ENCODE measurements at places on chromosomes 12 and 14.

- DNase-seq: no peak
These were observed 25.3 kb downstream of the GNS start for GRCh38 chr12:64733857-64734256.

GRCh38 chr14:34062353-34062973, 111.6 kb upstream of the EGLN3 start:
- DNase-seq: no peak

GRCh38 chr12:15670756-15671155, 118.4 kb downstream of the EPS8 start:
- no peak for DNase-seq

DNA sequence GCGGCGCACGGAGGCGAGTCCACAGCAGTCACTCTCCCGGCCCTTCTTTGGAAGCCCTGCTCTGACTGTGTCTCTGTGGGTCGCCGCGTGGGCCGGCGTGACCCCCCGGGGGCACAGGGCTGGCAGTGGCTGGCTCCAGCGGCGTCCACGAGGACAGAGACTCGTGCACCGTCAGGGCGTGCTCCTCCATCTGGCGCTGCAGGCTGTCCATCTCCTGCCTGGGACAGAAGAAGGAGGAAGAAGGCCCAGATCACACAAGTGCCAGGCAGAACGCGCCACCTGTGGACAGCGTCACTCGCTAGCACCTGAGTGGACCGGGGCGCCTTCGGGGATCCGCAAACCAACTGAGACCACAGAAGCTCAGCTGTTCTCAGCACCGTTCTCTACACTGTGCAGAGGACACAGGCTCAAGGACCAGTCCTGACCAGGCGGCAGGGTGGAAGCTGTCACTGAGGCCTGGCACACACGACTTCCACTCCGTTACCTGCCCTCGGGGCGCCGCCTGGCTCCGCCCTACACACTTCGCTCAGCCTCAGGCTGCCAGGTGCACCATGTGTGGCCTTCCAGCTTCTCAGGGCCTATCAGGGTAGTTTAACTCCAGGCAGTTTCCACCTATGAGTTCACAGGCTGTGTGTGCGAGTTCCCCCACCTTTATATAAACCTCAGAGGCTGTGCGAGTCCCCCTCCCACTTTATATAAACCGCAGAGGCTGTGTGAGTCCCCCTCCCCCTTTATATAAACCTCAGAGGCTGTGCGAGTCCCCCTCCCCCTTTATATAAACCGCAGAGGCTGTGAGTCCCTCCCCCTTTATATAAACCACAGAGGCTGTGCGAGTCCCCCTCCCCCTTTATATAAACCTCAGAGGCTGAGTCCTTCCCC, 11.7 kb upstream of the ANKLE2 start:
- DNase-seq: no peak

- no peak for DNase-seq
These were observed 23.1 kb upstream of the COX16 start for GRCh38 chr14:70382536-70382935.

DNA sequence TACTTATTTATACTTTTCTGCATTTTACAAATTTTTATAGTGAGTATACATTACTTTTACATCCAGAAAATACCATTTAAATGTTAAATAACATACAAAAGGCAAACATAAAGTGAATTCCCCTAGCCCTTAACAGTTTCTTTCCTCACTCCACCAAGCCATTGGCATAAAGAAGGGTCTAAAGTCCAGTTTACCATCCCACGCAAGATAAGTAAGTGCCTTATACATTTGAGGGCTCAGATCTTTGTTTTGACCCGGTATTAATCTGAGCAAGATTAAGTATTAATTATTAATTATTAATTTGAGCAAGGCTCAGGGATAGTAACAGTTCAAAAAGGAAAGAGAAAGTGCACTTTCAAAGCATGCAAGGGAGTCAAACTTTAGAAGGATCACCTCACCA, 182.9 kb downstream of the DICER1 start:
- no peak for DNase-seq

- DNase-seq: no peak
These were observed 49.2 kb upstream of the DUSP6 start for GRCh38 chr12:89401433-89402058.
